ENCODE measurements at places on chromosomes 5 and 9.

- no peak for DNase-seq
Observed at GRCh38 chr9:112029921-112030444, 133.4 kb downstream of the UGCG start.

DNA sequence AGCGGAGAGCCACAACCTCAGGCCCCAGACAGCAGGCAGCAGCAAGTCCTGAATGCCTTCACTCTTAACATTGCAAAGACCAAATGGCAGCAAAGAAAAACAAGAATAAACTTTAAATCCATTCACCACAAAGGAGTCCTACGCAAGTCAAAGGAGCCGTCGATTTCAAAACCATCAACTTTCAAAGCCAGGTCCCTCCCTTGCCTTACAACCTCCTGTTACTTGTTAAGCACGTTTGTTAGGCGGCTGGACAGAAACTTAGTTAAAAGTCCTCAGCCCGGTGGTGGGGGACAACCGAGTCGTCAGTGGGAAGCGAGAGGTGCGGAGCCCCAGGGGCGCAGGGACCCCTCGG is 938 bp downstream of the LPAR1 start:
- no peak for DNase-seq

DNA sequence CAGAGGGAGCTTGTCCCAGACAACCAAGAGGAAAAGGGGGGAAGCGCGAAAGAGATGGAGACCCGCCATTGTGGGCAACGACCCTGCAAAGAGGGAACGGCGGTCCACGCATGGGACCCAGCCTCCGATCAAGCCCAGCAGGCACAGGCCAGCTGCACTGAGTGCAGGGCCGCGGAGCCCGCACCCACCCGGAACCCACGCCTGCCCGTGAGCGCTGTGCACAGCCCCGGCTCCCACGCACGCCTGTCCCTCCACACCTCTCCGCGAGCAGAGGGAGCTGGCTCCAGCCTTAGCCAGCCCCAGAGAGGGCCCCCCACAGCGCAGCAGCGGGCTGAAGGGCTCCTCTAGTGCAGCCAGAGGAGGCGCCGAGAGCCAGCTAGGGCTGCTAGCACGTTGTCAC is 416.5 kb downstream of the DMRTA1 start:
- DNase-seq: no peak

- DNase-seq: no peak
Observed at GRCh38 chr5:56048124-56048523, 53.4 kb upstream of the IL6ST start.

- DNase-seq: no peak
Observed at GRCh38 chr5:71834601-71835000, 115.5 kb downstream of the CARTPT start.

DNA sequence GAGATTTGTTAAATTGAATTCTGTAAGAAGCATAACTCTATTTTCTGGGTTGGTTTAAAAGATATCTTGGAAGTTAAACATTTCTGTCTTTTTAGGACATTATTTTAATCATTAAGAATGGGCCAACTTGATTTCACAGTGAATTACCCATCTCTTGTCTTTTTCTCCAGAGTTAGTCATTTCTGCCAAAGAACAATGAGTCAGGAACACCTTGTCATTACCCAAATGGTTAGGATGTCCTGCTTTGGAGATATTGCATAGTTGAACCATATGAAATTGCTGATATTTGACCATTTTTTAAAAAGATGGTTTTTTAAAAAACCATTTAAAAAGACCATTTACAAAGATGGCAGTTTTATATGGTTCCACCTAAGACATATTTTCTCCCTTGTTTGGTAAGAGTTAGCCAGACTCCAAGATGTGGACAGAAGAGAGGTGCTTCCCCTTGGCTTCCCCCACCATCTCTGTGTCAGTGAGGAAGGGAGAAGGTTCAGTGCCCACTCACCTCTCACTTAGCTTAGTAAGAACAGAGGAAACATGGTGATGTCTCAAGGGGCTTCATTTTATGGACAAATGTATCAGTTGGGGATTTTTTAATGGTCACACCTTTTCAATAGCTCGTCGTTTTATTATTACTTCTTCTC is 103.0 kb downstream of the PCSK1 start:
- no peak for DNase-seq

DNA sequence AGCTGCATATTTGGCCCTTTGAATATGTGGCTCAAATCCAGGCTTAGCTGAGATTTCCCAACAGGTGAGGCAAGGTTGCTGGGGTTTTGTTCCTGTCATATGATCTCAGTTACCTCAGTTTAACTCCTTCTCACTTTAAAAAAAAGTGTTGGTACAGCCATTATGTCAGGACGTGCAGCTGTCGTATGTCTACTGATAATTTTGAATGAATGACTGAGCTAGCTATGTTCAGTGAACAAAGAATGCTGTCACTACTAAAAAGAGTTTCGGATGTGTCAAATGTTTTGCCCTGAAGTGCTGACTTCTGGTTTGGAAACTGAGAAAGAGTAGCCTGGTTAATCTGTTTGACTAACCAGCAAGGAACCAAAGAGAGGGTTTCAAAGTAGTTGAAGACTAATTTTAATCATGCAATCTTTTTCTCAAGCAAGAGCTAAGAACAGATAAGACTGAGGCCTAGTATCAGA is 106.3 kb upstream of the NR3C1 start:
- no peak for DNase-seq

DNA sequence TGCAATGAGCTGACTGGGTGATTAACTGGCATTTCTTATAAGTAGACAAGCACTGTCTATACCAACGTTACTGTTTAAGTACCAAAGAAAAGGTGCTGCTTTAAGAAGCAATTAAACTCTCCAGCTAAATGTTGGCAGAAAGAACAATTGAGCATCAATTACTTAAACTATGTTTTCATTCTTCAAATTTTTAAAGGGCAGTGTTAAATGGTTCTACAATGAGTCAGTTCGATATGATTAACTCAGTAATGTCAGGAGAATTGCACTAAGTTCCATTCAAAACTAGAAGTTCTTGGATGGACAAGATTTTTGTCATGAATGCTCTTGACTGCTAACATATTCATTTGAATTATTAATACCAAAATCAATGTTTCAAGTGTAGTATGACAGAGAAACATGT is 593.7 kb downstream of the DNAH5 start:
- no peak for DNase-seq

- no peak for DNase-seq
Observed at GRCh38 chr5:31487506-31487905, 44.4 kb downstream of the DROSHA start.

- no peak for DNase-seq
Observed at GRCh38 chr5:9544502-9545135, 1.3 kb downstream of the SEMA5A start.

- no peak for DNase-seq
Observed at GRCh38 chr9:95381221-95381620, 63.7 kb upstream of the FANCC start.

DNA sequence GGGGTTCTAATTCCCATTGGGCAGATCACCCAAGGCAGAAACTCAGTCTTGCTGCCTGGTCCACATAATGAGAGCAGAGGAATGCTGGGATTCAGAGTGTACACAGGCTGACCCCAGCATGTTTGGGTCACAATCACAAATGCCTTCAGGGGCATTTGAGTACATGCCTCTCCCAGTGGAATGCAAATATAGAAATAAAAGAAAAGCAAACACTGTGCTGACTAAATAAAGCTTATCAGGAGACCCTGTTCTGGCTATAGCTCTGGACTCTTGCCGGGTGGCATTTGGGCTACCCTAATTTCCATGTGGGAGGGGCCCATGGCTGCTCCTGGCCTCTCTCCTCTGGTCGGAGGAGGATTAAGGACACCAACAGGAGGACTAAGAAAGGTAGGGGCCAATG is 121.4 kb downstream of the DOCK8 start:
- DNase-seq: no peak

GRCh38 chr9:129204840-129205239 is 26.8 kb upstream of the IER5L start:
- no peak for DNase-seq

DNA sequence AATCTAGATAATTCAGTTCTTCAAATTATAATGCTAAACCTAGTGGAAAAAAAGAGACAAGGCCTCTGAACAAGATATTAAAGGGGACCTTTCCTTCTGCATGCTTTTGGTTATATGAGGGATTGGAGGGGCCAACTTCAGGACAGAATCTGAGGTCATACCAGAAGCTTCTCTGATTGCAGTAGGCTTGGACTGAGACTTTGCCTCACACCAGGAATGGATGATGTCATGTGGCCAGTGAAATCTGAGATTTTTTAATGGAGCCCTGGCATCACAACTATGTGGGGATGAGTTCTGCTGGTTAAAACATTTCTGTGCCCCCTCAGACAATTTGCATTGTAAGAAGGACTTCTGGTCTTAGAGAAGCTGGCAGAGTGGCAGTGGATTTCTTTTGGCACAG is 88.6 kb downstream of the ANGPTL2 start:
- DNase-seq: no peak

DNA sequence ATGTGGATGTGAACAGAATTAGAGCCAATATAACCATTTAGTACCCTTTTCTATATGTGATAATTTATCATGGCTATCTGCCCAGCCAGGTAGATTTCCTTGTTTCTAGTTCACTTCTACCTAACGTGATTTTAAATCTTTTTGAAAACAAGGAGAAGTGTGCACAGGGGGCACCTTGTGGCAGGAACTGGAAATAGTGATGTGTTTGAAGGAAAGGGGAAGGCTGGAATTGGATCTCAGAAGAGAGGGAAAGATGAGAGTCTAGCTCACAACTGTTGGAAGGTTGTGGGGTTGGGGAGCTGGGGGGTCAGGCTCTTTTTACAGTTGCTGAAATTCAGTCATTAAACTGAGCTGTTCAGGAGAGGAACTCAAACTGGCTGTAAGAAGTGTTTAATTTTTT is 219.5 kb downstream of the KCTD16 start:
- no peak for DNase-seq

DNA sequence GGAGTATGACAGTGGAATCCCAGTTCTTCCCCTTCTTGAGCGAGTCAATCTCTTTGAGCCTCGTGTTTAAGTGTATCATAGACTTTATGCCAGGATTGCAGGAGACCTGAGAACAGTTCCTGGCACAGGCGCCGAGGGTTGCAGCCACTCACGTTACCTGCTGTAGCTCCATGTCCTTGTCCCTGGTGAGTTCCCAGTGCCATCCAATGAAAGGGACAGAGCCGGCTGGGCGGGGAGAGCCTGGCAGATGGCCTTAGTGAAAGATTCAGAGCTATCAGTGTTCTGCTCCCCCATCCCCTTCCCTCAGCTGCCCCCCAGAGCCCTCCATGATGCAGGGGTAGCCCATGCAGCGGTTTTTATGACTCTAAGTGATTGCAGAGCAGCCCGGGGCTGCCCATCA is 554.0 kb downstream of the BNC2 start:
- DNase-seq: no peak

- DNase-seq: no peak
Observed at GRCh38 chr9:10003047-10003446, 609.8 kb downstream of the PTPRD start.

- DNase-seq: no peak
Observed at GRCh38 chr9:136942112-136942880, 2.2 kb downstream of the FBXW5 start.

Data from CD4-positive, alpha-beta T cell treated with Interferon gamma for 1 hour (primary cell).